ENCODE measurements at places on chromosomes 2 and 18.

DNA sequence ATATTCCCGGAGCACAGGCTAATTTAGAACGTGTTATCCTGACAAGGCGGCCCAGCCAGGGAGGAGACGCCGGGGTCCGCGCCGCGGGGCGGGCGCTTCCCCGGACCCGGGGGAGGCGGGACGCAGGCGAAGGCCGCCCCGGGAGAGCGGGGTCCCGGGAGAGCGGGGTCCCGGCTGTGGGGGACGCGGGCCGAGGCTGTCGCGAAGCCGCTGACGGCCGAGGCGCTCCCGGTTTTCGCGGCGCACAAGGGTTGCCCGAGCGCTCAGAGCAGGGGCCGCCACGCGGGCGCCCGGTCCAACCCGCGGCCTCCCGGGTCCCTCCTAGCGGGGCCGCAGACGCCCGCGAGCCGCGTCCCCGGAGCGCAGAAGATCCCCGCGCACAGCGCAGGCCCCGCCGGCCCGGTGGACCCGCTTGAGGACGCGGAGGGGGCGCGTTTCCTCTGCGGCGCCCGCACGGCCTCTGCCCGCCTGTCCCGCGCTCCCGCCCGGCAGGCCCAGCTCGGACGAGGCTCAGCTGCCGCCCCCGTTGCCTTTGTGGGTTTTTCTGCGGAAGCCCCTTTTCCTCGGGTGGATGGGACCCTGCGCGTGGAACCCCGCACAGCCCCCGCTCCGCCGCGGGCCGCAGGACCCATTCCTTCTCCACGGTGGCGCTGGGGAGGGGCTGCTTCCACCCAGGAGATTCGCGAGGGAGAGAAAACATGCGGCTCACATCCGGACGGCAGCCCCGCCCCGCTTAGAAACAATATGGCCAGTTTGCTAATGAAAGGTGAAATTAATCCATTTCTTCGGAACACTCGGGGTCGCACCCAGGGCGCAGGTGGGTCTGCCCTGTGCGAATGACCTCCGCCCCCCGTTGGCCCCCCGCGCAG lies 9.6 kb upstream of the KCNG2 start:
- no peak for DNase-seq

- DNase-seq = no peak
These were observed 6.4 kb upstream of the IMP4 start for GRCh38 chr2:130336150-130336876.

- no peak for DNase-seq
These were observed 478.7 kb upstream of the TCF4 start for GRCh38 chr18:56066524-56067213.

DNA sequence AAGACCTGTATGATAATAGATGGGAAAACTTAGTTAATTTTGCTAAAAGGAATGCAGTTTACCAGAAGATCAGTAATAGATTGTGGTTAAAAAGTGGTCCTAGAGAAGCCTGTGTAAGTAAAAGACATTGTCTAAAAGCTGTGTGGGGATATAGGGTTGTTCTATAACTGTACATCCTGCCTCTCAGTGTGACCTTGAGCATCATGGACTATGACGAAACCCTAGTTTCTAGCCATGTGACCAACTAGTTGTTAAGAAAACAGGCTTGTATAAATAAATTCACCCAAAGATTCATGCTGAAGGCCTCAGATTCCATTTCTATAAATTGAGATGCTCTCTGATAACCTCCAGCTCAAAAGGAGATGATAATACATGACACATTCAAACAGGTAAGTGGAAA lies 160.7 kb downstream of the IKZF2 start:
- no peak for DNase-seq

GRCh38 chr2:109080757-109081156 lies 48.2 kb upstream of the SH3RF3 start:
- no peak for DNase-seq

GRCh38 chr2:39379643-39380524 lies 57.2 kb downstream of the MAP4K3 start:
- peak; percentile 42 for DNase-seq

DNA sequence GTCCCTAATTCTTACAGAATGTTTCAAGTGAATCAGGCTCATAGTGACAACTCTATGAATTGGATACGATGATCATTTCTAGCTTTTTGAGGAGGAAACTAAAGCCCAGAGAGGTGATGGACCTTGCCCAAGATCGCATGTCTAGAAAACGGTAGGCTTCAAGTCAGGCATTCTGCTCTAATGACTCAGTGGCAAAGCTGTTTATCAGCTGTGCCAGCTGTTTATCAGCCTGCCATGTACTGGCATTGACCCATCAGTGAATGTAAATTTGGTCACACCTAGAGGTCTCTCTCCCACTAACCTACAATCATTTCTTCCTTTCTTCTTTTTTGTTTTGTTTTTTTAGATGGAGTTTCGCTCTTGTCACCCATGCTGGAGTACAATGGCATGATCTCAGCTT lies 6.1 kb upstream of the DAW1 start:
- DNase-seq = no peak

DNA sequence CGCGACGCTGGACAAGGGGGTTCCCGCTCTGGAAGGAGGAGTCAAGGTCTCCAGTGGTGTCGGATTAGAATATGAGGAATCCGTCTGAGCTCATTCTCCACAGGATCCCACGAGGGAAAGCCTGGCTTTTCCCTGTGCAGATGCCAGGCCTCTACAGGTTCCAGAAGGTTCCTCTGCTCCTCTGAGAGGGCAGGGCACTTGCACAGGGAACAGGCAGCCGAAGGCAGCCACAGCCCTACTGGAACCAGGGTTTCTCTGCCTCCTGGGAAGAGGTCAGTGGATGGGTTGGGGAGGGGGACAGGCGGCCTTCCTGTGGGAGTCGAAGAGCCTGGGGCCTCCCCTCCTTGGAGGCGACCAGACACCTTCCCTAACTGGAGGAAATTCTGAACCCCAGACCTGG lies 1.7 kb upstream of the AQP12A start:
- DNase-seq = no peak

- peak; percentile 17 for DNase-seq
These were observed 52.6 kb downstream of the GNAL start for GRCh38 chr18:11741505-11742145.

DNA sequence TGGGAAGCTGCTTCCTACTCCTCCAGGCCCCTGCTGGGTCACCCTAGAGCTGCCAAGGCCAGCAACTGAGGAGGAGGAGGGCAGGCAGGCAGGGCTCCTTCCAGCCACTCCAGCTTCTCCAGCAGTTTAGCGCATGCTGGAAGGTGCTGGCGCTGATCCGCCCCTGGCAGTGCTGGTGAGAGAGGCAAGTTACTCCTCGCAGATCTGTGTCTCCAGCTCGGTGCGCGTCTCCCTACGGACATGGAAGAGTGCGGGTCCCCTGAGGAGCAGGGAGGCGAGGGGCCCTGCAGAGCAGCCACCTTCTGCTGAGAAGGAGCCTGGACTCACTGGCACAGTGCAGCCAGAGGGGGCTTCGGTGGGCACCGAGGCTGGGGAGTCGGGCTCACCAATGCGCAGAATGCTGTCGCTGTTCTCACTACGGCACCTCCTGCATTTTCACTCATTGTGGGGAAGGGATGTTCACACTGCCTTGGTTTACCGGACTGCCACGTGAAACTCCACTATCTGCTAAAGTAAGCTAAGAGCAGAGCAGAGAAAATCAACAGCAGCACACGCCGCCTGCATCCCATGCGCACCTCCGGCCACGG lies 206.0 kb downstream of the HDAC4 start:
- DNase-seq = no peak

DNA sequence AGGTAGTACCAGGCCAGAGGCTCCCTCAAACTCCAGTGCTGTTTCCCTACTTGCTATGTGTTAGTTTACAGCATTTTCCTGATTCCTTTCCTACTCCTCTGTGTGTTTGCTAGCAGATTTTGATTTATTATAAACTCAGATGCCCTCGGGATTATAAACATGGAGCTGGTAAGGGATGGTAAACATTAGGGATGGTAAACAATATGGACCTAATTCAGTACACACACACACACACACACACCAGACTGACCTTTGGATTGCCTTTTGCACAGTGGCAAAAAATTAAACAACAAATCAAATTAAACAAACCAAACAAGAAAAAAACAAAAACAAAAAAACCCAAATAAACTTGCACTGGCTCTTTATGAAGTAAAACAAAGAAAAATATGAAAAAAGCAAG lies 55.4 kb upstream of the ACVR1 start:
- no peak for DNase-seq

DNA sequence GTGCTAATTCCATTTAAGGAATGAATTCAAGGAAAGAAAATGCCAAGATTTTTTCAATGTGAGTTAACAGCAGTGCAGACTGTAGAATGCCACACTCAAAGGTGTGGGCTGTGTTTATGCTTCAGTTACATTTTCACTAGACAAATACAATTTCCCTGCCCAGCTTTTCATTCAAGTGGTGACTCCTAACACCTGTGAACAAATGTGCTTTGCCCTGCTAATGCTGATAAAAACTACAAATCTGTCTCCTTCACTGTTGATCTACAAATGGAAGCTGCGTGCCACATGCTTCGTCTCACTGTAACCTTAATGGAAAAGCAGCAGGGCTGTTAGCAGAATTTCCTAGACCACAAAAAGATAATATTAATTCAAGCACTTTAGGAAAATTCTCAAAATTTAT lies 19.8 kb upstream of the TCF4 start:
- no peak for DNase-seq

- DNase-seq = no peak
These were observed 201.5 kb downstream of the PPP1R1C start for GRCh38 chr2:182187130-182187529.

DNA sequence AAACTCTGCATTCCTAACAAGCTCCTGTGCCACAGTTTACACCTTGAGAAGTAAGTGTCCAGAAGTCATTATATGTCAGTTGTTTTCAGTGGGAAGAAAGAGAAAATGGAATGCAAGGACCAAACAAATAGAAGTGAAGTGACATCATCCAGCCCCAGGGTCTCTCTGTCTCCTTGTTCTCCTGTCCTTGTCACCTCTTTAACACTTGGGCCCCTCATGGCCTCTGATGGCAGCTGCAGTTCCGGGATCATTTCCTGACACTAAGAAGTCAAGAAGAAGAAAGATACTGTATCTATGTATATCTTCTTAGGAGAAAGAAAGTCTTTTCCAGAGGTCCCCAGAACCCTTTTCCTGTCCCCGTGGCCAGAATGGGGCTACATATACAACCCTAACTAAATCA lies 2.8 kb upstream of the CFAP221 start:
- DNase-seq = no peak

- no peak for DNase-seq
These were observed 58.4 kb downstream of the TMEM247 start for GRCh38 chr2:46537624-46538295.

DNA sequence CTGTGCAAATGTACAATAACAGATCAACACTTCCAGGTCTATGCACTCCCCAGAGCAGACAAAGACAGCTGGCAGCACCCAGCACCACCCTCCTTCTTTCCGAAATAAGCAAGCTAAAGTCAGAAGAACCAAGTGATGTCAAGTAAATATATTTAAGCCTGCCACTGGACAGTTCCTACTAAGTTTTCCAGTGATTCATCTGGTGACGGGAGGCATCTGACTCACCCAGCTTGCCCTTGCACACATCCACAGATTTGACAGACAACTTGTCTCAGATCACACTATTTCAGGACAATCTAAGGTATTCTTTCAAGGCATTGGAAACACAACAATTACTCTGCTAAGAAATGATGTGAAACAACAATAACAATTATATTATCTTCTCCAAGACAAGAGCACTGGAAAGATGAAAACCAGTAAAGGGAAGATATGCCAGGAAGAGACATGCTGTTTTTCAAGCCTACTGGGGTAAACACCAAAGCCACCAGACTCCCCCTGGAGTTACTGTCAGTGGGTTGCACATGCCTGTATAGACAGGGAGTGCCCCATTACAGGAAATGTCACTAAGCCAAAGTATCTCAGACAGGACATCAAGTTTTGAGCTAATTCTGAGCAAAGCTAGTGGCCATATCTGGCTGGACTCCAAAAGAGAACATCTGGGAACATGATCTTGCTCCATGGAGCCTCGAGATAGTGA lies 287.9 kb upstream of the KLHL29 start:
- no peak for DNase-seq

- no peak for DNase-seq
These were observed 11.8 kb downstream of the GULP1 start for GRCh38 chr2:188303363-188304031.

DNA sequence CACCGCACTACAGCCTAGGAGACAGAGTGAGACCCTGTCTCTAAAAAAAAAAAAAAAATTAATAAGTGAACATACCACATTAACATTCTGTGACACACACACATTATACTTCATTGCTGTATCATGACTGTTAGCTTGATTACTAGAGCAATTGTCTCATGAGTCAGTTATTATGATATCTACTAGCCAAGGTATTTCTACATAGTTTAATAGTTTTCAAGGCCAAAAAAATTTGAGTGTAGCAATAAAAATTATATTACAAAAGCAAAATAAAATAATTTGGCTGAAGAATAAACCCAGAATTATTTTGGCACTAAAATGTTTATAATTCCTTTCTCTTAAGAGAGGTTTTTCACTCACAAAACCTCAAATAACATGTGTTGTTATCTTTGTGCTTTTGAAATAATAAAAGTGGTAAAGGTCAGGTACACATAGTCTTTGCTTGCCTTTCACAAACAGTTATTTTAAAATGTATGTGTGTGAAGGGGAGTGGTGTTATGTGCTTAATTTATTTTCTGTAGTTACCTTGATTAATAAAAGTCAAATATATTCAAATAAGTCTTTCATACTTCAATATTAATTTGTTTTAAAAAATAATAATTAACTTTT lies 136.9 kb upstream of the SPOPL start:
- DNase-seq = no peak

DNA sequence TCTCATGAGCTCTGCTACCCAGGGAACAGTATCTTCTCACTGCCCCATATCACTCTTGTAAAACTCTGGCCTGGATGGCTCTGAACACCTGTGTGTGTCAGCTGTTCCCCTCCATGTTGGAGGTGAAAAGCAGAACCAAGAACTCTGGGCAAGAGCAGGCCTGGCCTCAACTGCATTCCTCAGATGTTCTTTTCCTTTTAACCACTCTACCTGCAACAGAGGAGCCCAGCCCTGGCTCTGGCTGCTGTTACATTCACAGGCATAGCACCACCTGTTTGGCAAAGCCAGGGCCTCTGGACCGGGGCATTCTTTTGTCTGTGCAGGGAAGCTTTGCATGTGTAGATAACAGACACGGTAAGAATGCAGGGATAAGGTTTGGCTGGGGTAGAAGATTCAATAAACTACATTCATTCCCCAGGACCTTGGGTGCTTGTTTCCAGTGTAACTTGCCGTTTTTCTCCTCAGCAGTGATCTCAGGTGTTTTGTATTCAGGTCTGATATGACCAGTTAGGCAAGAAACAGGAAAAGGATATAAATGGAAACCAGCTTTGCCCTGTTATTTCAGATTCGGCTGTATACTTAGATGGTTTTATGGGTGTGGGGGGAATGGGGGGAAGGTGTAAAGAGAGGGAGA lies 95.1 kb downstream of the SPTBN1 start:
- DNase-seq = no peak

Data from CD4-positive, alpha-beta T cell treated with Interleukin-17A for 1 hour (primary cell).